GM20000 (cell line): ENCODE measurements at places on chromosomes 3 and 15.

- no peak for DNase-seq
Measured at GRCh38 chr3:105823149-105823867, 45.5 kb downstream of the CBLB start.

GRCh38 chr3:72571638-72572114, 276.6 kb downstream of the SHQ1 start:
- no peak for DNase-seq

DNA sequence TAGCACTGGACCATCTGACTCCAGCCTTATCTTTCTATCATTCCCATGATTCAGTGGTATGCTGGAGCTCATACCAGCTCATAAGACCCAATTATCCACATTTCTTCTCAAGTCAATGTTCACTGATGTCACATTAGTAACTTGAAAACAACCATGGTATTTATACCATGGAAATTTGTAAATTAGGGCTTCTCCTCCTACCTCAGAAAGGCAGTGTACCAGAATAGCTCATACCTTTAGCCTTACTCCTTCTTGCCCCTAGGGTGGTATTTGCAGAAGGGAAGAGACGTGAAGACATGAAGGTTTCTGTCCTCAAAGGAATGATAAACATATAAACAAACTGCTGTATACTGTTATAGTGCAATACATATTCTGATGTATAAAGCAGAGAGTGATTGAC, 114.2 kb downstream of the NEK11 start:
- no peak for DNase-seq

DNA sequence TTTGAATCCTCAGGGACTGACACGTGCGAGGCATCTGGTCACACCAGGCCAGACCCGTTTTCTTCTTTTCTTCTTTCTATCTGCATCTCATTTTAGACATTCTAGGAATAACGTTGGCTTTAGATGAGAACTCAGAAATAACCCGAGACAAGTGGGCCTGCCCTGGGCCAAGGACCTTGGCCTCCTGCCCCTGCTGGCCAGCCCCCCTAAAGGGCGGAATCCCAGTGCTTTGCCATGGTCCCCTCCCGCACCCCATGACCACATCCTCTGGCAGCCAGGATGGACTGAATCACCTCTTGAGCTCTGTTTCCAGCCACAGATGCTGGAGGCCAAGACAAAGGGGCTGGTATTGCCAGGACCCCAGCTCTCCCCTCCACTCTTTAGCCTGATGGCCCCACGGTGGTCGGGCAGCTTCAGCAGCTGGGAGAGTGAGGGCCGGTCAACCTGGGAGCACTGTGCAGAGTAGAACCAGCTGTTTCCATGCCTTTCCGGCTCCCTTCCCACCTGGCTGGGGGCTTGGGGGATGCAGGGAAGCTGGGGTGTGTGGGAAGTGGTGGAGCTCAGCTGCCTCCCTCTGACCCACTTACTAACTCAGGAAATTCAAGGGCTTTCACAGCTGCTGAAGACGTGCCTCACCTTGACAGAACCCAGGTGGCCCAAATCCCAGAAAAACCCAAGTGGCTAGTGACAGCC, 190.9 kb downstream of the FAM43A start:
- DNase-seq = no peak

GRCh38 chr3:177037241-177037640, 160.0 kb downstream of the TBL1XR1 start:
- DNase-seq = no peak

DNA sequence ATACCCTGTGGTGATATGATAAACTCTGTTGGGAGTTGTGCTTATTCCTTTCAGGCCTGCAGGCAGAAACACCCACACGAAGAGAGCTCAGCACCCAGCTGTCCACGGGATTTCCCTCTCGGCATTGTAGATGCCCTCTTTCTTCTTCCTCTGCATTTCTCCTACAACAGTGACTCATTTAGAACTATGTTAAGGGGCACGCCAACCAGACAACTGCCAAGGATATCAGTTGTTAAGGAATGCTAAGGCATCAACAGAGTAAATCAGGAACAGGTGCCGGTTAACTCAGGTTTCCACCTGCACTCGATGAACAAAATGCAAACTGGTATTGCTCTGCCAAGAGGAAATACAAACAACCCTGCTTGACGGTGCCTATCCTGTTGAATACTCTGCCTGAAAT, 270.0 kb upstream of the PEX5L start:
- DNase-seq = no peak

DNA sequence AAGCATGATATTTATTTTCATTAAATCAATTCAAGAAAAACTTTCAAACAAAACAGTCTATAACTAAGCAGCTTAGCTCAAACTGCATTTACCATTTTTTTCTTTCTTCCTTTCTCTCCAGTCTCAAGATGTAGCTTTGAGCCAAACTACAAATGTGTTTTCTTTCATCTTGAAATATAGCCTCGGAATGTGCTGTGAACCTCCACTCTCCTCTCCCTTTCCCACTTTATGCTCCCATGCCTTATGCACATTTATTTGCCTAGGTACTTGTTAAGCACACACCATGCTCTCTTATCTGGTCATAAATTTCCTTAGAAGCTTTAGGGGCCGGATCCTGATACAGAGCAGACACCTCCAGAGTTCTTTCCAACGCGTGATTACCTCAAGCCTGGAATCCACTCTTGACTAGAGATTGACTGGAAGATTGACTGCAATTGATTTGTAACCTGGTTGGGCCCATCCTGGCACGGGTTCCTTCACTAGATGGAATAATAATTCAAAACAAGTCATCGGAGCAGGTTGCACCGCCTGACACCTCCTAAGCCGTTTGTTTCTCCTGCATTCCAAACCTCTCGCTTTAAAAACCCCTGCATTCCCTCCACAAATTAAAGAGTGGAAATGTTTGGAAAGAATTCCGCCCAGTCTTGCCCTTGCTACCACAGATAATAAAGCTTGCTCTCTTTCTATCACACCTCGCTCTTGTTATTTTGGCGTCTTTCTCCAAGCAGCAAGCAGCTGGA, 344.7 kb downstream of the CHL1 start:
- no peak for DNase-seq

DNA sequence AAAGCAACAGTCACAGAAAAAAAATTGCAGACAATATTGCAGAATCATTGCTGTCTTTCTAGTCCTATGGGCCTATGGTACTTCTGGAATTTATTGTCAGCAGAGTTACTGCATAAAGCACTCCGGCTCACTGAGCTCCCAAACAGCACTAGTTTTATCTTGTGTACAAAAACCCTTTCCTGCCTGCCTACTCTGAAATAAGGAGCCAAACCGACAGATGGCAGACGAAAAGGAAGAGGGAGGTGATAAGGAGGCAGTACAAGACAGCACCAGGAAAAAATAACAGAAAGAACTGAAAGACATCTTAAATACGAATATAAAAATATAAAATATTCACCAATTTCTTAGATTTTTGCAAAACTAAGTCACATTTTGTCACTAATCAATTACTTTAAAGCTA, 15.6 kb downstream of the HERC1 start:
- DNase-seq = no peak

- DNase-seq = no peak
Measured at GRCh38 chr3:67018789-67019526, 20.9 kb downstream of the KBTBD8 start.

DNA sequence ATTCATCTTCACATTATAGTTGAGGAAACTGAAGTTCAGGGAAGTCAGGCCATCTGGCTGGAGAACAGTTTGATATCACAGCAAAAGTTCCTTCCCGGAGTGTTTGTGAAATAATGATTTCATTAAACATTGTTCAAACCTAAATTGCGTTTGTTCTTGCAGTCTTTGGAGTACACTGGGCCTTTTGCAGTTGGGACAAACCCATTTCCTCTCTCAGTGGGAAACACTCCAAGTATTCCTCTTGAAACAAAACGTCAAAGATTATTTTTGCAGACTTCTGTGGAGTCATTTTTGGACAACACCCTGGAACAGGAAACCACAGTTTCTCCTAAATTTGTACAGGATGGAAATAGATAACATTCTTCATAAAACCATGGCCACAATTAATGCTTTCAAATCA, 287.5 kb downstream of the PTPRG start:
- no peak for DNase-seq

DNA sequence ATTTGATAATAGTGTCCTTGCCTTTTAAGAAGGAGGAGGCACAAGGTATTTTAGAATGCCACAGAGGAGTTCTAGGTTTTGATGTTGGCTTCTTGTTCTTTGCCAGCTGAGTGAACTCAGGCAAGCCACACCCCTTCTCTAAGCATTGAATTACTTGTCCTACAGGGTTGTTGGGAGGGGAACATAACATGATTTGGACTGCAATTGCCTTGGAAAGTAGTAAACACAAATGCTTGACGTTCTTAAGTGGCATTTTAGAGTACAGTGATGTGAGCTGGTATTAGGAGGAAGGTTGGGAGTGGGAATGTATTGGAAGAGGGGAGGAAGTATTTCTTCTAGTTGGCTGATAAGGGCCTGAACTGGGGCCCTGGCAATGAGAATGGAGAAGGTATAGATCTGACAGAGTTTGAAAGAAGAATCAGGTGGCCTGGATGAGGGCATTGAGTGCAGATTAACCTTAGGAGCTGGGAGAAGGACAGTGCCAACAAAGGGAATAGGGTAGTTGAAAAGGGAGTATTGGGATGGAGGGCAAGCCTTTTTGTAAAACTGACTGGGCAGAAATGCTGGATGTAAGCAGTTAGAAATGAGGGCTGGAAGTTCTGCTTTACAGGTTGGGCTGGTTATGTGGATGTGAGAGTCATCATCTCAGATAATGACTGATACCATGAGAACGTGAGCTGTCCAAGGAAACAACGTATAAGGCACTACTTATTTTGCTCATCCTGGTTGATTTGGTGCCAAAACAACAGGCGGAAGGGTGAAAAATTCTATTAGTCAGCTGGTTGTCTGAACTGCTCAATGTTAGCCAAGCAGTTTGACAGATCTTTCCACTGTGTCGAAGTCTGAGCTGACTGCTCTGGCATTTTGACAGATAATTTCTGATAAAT, 16.7 kb downstream of the KAT2B start:
- DNase-seq = peak; percentile 24

DNA sequence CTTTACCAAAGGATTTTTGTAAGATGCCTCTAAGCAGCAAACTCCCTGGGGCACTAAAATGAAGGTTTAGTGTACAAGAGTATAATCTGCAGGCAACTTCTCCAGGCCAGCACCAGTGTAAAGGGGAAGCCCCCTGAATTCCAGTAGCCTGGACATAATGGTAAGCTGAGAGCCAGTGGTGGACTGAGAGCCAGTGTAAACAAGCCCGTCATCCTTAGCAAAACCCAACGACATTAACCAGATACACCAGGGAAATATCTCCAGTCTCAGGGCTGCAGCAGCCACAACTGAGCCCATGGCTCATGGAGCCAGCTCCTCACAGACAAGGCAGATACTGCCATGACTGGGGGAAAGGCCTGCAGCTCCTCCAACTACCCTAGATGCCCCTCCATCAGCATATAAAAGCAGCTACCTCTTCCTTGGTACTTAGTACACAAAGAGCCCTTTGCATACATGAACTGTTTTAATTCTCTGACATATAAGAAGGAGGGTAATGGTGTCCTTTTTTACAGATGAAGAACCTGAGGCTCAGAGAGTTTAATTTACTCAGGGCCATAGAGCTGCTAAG, 21.7 kb downstream of the PARP16 start:
- no peak for DNase-seq

GRCh38 chr15:62119874-62120273, 45.2 kb downstream of the C2CD4B start:
- DNase-seq = no peak

DNA sequence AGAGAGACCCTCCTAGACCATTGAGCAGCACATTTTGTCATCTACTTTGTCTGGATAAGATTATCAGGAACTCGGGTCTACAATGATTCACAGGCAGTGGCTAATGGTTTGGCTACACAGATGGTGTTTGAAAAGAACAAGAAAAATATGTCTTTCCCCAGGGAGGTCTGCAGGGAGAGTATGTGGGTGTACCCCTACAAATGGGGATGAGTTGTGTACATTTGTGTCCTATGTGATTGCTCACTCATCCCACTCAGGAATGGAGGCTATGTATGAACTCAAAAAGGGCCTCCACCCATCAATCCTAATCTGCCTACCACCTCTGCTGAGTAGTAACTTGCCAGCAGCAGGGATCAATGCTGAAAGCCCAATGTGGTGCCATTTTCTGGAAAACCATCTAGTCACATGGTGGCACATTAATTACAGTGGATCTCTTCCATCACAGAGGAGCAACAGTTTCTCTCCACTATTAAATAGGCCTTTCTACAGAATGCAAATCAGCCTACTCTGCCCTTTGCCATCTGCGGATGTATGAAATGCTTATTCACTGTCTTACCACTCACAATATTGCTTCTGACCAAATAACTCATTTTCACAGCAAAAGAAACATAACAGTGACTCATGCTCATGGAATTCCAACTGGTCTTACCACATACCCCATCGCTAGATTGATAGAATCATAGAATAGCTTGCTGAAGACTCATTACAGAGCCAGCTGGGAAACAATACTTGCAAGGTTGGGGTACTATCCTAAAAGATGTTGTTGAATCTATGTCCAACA, 48.3 kb upstream of the TRIM42 start:
- DNase-seq = no peak

GRCh38 chr3:172751175-172751704, 714 bp downstream of the ECT2 start:
- DNase-seq = no peak

- DNase-seq = no peak
Measured at GRCh38 chr15:85178308-85178707, 196.7 kb downstream of the PDE8A start.

GRCh38 chr3:171636666-171637065, 173.6 kb downstream of the PLD1 start:
- DNase-seq = no peak

DNA sequence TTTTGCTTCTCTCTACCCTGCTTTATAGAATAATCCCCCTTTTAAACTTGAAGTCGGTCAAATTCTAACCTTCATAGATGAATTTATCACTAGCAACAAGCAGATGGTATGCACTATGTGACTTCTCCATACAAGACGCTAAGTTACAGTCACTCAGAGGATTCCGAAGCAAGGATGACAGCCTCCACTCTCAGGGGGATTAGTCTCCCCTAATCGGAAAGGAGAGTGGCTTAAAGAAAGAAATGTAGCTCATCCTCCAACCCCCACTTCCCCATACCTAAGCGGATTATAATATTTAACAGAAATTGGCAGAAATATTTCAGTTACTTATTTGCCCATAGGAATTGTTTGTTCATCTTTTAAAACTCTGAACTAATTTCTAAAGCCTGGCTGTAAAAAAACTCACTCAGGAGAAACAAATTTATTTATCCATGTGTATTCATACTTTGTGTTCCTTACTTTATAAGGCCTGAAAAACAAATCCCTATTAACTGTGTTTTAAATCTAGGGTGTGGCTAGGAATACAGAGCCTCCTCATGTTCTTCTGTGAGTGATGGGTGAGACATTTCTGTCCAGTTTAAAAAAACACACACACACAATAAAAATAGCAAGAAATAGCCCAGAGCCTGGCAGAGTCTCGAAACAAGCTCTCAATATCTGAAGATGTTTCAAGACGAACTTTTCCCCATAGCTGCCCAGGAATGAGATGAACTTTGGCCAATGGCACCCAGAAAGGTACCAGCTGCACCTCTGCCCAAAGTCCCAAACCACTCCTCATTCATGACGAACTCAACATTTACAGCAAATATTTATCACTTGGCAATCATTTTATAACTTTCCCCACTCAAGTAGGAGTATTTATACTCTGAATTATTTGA, 18.7 kb downstream of the SIAH2 start:
- DNase-seq = no peak
